Activated B cell treated with CpG ODN at 0.5 μM for 24 hours (primary cell): ENCODE measurements at places on chromosomes 11 and 22. TPM values are rescaled to one million over a fixed set of nuclear protein-coding genes. Genes with fewer than 3 reads are reported as not detected.

PGA3 gene
- total RNA-seq = not detected in 2 replicates

SYCE3 gene
- not detected in 2 replicates for total RNA-seq

MALAT1 gene
- total RNA-seq = 12,540 and 18,961 TPM in 2 replicates

- DNase-seq = no peak
Measured at GRCh38 chr11:27861706-27862430, 161.6 kb upstream of the BDNF start.

DNA sequence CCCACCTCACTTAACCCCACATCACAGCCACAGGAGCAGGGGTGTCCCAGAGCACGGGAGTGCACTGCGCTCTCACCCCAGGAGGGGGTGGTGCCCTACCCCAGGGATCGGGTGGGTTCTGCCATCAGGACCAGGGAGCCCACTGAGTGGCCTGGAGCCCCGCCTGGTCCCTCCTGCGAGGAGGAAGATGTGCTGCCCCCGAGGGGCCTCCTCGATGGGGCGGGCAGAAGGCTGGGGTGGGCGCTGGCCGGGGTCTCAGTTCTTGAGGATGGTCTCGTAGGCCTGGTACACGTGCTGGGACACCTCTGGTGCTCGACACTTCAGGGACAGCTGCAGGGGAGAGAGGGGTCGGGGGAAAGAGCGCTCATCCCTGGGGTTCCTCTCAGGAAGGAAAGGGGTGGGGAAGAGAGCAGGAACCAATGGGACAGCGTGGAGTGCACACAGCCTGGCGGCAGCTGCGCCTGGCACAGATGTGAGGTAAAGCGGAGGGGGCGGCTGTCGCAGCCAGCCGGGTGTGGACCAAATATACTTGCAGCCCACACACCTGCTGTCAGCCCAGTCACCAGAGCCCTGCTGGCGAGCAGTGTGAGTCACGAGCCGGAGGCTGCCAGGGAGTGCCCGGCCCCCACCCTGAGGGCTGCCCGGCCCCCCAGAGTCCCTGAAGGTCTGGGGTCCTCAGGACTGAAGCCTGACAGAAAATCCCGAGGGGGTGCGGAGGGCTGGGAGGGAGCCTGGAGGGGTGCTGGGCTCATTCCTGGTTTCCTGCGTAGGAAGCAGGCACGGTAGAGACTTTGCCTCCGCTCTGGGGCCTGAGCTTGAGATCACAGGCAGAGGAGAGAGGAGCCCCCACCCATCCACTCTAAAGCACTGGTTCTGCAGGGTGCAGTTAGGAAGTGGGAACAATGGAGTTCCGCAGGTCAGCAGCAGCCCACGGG, 13.3 kb upstream of the RASL10A start:
- DNase-seq = no peak

GRCh38 chr11:48063424-48063978, 83.1 kb downstream of the PTPRJ start:
- no peak for DNase-seq

GRCh38 chr22:48089601-48090331, 1327.3 kb downstream of the TBC1D22A start:
- peak; percentile 13 for DNase-seq
